ENCODE measurements at places on chromosomes 16 and 17.
A peak's percentile ranks its signal among the peaks of the same experiment; 100 is the strongest.

- ATAC-seq: no peak
These were observed 29.8 kb downstream of the PLD6 start for GRCh38 chr17:17176341-17176740.

DNA sequence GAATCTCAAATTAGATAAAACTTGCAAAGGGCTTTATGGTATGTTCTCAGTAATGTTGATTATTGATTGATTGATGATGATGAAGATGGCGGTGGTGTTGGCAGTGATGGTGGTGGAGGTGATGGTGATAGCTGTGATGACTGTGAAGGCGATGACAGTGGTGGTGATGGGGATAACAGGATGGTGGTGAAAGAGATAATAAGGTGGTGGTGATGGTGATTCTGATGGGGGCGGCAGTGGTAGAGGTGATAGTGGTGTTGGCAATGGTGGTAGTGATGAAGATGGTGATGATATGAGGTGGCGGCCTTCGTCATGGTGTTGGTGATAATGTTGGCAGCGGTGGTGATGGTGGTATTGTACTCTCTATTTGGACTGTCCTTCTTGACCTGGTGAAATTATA lies 238.3 kb downstream of the XYLT1 start:
- no peak for ATAC-seq

GRCh38 chr17:77405867-77406732 lies 265.3 kb downstream of the SEC14L1 start:
- no peak for ATAC-seq

DNA sequence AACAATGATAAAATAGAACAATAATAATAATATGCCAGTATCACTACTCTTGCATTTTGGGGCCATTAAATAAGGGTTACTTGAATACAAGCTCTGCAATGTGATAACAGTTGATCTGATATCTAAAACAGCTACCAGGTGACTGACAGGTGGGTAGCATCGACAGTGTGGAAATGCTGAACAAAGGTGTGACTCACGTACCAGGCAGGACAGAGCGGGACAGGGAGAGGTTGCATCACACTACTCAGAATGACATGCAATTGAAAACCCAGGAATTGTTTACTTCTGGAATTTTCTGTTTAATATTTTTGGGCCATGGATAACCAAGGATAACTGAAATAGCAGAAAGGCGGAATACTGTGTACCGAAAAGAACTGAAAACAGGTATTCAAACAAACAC lies 15.8 kb upstream of the ZNF19 start:
- ATAC-seq: no peak

GRCh38 chr17:79666111-79666510 lies 55.3 kb upstream of the RBFOX3 start:
- ATAC-seq: no peak

DNA sequence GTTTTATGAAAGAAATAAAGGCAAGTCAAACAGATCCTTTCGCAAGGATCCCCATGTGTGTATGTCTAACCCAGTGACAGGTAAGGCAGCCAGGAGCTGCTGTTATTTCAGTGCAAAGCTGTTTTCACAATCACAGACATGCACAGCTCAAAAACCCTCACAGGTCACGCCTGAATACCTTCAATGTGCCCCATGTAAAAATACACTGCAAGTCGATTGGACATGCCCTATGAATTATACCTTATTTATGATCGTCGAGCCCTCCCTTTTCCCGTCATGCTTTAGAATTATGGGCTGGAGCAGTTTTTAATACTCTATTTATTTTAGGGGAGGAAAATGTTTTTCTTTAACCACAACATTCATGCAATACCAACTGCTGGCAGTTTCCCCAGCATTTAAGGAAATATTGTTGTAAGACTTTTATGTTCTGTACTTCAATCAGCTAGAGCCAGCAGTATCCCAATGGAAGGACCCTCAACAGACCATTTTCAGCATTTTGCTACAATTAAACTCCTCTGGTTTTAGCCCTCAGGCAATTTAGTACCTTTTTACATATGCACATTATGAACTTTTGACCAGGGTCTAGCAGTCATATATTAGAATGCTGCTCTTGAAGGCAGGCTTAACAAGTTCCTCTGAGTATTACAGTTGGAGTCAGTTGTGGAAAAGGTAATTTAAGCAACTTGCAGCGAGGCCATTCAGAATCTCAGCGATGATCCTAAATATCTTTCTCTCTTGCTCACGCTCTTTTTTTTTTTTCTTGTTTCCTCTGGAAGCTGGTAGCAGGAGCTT lies 362.2 kb downstream of the WWOX start:
- no peak for ATAC-seq

DNA sequence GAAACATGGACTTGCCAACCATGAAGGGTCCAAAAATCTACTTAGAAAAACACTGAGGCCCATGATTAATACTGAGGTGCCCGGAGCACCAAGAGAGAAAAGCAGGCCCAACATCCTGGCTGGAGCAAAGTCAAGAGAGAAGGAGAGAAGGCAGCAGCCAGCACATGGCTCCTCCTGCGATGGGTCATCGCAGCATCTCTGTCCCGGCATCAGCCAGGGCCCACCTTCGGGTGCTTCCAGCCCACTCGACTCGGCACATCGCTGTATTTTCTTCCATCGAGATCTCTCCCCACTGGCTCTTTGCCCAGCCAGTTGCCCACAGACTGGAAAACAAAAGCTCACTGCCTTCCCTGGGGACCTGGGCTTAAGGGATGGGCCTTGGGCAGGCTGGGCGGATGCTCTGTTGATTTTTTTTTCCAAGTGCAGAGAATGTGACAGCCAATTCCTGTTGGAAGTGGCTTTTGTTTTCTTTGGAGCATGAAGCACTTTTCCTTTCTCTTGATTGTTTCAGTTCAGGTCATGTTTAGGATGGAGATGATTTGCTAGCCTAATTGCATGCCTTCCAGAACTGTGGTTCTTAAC lies 58.1 kb downstream of the CYB5B start:
- ATAC-seq: peak; percentile 72

DNA sequence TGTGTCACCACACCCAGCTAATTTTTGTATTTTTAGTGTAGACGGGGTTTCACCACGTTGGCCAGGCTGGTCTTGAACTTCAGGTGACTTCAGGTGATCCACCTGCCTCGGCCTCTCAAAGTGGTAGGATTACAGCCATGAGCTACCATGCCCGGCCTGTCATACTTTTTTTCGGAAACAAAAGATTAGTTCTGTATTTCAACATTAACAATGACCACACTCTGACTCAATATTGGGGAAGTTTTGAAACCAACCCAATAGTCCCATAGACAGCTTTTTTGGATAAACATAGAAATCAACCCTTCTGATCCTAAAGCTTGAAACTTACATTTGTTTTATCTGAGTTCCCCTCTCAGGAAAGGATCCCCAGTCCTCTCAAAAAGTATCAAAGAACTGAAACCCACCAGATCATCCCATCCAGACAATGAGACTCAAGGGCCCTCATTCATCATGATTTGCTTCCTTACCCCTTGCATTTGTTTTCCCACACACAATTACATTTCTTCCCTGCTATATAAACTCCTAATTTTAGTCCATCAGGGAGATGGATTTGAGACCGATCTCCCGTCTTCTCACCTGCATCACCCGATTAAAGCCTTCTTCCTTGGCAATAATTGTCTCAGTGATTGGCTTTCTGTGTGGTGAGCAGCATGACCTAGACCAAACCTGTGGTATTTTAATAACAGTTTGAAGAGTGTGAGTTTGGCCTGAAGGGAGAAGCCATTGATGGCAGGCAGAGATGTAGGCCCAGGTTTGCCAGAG lies 7.2 kb upstream of the AGRP start:
- no peak for ATAC-seq

- peak; percentile 25 for ATAC-seq
These were observed 5.8 kb downstream of the TMEM231 start for GRCh38 chr16:75550211-75550662.

DNA sequence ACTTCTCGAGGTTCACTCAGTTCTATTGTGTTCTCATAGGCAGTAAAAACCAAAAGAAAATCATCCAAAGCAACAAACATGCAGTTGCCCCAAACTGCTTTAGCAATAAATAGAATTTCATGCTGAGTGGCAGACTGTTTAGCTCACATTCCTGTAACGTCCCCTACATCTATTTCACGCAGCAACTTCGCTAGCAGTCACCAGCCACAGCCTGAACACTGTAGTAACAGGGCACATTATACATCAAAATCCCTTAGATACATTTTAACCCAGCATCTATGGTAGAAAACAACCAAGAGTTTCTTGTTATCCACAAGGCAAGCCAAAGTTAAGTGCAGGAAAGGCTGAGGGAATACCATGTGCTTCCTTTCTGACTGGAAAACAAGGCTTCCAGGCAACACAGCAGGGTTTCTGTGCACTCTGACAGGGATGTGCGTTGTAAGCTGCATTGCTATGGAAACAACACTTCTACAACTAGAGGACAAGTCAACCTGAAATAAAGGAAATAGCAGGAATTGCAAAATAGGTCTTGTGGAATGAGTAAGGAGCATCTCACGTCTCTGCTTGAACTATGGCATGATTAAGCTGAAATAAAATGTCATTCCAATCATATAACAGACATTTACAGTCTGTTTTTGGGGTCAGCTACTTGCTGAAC lies 55.4 kb downstream of the CFDP1 start:
- peak; percentile 97 for ATAC-seq

DNA sequence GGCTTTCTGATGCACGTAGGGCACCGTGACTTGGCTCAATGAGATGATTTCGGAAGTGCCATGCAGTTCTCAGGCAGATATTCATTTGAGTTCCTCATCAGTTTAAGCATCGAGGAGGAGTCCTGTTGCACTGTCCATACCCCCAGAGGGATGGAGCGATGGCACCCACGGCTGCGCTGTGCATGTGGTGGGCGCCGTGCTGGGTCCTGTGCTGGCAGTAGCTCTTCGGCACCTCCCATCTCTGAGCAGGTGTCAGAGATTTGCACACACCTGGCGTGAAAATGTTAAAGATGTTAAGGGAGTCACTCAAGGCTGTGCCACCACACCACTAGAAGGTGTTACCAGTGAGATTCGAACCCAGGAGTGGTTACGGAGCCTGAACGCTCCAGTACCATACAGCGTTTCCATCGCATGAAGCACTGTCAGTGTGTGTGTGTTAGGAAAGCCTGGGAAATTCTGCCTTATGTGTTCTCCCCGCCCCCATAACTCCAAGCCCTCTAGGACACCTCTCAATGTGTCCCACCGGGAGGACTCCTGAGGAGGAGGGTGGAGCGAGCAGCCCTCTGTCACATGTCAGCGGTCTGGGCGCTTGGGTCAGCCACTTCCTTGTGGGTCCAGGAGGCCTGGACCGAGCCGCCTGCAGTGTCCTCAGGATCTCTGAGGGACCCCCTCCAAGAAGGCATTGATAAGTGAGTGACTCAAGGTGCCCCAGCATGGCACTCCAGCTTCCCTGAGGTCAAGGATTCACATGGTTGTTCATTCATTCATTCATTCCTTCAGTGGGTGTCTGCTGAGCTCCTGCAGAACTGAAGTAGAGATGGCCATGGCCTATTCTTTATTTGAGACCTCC lies 3.8 kb downstream of the MRC2 start:
- ATAC-seq: no peak

DNA sequence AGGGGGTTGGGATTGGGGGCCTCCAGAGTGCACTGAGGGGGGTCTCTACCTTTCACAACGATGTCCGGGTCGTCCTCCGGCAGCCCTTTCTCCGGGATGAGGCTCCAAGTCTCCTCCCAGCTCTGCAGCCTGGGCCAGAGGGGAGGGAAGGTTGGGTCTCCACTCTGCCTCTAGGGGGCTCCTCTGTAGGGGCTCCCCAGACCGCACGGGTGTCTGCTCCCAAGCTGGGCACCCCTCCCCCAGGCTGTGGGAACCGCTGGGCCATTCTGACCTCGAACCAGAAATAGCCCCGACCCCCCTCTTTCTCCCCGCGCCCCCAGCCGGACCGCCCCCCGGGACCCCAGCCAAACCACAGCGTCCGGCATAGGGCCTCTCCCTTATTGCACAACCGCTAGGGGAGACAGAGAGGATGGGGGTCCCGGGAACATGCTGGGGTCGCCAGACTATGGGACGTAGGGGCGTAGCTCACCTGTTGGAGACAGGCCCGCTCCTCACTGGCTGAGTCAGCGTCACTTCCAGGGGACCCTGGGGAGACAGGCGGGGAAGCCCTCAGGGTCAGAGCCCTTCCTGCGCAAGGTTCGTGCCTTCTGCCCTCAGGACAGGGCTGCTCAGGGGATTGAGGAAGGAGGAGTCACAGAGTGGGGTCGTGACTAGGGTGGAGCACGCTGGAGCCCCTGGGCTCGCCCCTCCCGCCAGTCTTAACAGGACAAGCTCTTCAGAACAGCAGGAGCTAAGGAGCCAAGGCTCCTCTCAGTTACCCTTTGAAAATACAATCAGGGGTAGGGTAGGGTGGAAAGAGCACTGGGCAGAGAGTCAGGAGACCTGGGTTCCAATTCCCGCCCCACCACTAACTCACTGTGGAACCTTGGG lies 2.7 kb downstream of the PLEKHH3 start:
- ATAC-seq: no peak

DNA sequence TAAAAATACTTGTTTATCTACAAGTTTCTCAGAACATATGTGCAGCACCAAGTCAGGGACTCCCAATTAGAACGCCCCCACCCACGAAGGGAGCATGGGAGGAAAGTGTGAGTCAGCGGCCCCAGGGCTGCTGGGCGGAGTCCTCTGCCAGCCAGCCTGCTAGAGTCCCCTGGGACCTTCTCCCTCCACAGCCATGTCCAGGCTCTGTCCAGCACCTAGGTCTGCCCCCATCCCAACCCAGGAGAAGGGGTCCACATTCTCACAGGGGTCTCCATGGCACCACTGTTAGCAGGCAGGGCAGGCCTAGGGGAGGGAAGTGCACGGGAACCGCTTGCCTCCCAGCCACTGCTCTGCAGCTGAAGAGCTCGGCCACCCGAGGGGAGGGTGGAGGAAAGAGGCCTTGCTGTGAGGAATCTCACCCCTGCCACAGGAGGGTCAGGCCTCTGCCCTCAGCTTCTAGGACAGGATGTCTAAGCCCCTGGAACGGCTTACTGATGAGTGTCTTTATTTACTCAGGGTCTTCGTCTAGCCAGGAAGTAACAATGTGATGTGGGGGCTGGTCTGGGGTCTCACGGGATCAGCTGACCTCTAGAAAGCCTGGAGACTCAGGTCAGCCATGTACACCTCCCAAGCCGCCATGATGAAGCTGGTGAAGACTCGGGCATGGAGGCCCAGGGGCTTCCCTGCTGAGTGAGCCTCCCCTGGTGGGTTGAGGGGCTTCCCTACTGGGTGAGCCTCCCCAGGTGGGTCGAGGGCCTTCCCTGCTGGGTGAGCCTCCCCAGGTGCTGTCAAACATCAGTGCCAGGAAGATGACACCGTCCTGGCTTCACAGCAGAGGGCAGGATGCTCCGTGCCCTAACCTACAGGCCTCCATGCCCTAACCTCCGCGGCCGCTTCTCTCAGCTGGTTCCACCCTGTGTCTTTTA lies 190.3 kb downstream of the RBFOX3 start:
- no peak for ATAC-seq

DNA sequence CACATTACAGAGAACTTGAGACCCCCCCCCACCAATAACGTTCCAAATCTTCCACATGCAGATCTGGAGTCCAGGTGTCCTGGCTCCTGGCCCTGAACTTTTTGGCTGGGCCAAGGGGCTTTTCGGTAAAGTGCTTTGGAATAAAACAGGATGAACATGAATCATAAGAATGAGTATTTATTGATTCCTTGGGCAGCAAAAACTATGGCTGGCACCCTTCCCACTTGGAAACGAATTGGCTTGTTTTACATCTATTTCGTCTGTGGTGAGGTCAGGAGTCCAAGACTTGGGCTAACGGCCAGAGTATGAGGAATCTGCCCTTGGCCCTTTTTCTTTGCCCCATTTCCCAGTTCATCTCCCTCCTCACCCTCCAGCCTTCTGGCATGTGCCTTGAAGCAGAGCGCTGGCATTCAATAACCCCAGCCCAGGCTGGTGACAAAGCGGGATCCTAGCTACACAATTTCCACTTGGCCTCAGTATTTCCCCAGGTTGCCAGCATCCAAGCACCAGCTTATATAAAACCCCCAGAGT lies 4.1 kb upstream of the UBTF start:
- ATAC-seq: no peak

GRCh38 chr17:13797863-13798262 lies 196.1 kb upstream of the HS3ST3A1 start:
- ATAC-seq: no peak

Measured in SK-N-SH treated with all-trans-retinoic acid at 6 μM for 48 hours (cell line).